IgD-negative memory B cell (primary cell): ENCODE measurements at places on chromosomes 7 and 10. TPM values are rescaled to one million over a fixed set of nuclear protein-coding genes. Genes with fewer than 3 reads are reported as not detected.

The AS3MT gene
- polyA plus RNA-seq: not detected

The NAT16 gene
- not detected for polyA plus RNA-seq

The C10orf67 gene
- polyA plus RNA-seq: not detected

The KIAA1217 gene
- not detected for polyA plus RNA-seq

The TBATA gene
- not detected for polyA plus RNA-seq

The SLC13A4 gene
- polyA plus RNA-seq: 0.15 TPM

The NME8 gene
- not detected for polyA plus RNA-seq

The METTL27 gene
- not detected for polyA plus RNA-seq

The MSANTD7 gene
- polyA plus RNA-seq: 6.0 TPM

The TMEM26 gene
- not detected for polyA plus RNA-seq

The HERC4 gene
- 19.7 TPM for polyA plus RNA-seq

The ANXA8L1 gene
- not detected for polyA plus RNA-seq

The LHFPL3 gene
- polyA plus RNA-seq: not detected

The ACSM6 gene
- not detected for polyA plus RNA-seq

The ASB10 gene
- polyA plus RNA-seq: not detected
